ENCODE measurements at places on chromosomes 1 and 21.

DNA sequence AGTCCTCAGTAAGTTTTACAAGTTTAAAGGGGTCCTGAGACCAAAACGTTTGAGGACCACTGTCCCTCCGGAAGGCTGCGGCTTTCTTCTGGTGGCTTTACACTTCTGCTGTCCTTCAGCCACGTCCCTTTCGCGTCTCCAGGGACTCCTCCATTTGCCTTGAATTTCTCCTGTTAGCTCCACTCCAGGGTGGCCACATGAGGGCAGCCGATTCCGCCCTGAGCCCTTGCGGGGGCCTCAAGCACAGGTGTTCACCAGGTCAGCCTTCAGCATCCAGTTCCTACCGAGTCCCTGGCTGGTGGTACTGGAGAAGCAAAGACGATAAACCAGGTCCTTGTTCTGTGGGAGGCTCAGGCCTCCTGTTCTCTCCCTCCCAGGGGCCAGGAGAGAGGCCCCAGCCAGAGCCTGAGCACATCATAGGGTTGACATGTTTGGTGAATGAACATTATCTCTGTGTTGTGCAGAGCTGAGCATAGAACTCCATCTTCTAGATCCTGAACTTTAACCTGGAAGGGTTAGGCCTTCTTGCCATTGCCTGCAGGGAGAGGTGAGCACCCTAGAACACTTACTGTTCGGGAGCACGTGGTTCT is 27.4 kb upstream of the COQ8A start:
- no peak for DNase-seq

DNA sequence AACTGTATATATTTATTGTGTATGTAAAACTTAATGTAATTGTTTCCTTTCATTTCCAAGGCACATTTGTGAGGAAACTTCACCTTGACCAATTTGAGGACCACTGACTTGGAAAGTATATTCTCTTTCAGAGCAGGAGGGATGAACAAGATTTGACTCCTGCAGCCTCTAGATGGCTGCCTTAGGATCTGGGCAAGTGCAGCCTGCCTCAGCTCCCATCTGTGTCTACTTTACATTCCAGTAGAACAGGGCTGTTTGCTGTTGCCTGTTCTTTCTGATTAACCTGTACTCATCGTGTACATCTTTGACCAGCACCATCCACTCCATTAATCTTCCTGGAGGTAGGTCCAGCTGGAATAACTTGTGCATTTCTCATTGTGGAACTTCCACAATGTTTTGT is 312.8 kb downstream of the HLX start:
- DNase-seq = no peak

GRCh38 chr21:31564439-31564838 is 95.1 kb upstream of the SOD1 start:
- DNase-seq = no peak

DNA sequence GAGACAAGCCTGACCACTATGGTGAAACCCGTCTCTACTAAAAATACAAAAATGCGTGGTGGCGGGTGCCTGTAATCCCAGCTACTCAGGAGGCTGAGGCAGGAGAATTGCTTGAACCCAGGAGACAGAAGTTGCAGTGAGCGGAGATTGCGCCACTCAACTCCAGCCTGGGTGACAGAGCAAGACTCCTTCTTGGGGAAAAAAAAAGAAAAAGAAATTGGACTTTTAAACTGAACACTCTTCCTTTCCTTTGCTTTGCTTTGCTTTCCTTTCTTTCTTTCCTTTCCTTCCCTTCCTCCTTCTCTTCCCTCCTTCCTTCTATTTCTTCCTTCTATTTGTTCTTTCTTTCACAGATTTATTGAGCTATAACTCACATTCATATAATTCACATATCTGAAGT is 43.3 kb upstream of the PUM1 start:
- DNase-seq = no peak

DNA sequence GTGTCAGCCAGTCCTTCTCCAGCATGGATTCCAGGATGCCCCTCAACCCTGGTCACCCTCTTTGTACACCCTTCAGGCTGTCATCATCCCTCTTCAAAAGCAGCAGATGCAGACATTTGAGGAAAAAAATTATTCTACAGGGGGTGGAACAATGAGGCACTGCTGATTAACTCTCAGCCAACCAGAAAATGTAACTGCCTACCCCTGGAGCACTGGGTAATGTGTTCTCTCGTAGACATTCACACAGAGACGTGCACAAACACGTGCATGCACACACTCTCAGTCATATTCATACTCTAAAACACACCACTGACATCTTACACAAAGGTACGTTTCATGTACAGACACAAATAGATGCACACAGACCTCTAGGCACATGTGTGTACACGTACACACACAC is 175.4 kb downstream of the TRABD2B start:
- no peak for DNase-seq

DNA sequence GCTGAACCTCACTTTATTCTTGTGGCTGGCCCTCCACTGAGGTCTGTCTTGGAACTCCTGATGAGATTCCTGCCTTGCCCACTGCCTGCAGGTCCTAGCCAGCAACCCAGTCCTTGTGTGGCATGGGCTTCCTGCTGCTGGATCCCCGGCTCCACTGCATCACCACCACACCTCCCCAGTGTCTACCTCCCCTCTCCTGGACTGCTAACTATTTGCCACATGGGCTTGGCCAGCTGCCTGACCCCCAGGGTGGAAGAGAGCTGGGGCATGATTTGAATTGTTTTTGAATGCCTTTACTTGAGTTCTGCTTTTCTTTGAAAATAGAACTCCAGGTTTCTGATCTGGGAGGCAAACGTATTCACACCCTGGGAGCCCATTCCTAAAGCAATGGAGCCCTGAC is 41.2 kb downstream of the SPAG17 start:
- no peak for DNase-seq

DNA sequence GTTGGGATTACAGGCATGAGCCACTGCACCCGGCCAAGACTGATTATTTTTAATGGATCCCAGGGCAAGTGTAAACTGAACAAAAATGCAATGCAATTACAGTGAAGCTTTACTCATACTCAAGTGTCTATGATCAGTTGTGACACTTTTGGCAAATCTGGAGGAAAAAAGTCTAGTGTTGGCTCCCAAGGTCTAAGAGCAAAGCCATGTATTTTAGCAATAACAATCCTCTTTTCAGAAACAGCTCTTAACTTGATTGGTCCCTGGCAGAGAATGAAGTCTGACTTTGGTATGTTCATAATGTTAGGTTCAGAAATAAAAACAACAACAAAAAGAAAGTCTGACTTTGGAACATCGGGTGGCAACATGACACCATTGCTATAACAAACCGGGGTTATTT is 40.2 kb upstream of the C1orf53 start:
- no peak for DNase-seq

DNA sequence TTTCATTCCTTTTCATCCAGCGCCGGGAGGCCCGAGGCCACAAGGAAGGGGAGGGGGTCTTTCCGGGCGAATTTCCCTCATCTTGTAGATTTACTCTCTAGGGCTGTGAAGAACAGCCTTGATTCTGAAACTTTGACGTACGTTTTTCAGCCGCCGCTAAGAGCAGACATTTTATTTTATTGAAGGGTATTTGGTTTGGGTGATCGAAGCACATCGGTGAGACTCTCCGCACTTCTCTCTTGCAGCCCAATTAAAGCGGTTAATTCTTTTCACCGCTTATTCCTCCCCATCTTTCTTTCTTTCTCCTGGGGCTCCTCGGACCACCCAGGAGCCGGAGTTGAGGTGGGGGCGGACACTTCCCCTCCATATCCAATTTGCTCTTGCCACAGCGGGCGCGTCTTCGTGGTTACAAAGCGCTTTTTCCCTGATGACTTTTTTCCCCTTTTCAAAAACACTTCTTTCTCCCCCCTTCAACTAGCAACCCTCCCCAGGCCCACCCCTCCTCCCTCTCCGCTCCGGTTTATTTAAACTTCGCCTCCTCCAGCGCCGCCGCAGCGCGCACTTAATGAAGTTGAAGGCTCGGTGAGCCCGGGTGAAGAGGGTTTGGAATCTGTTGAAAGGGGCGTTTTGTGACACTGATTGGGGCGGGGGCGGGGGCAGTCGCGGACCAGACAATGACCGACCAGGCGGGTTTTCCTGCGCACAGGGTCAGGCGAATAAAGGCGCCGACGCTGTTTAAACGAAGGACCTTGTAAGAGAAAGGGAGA is 5.9 kb downstream of the FOXD2 start:
- DNase-seq = no peak

DNA sequence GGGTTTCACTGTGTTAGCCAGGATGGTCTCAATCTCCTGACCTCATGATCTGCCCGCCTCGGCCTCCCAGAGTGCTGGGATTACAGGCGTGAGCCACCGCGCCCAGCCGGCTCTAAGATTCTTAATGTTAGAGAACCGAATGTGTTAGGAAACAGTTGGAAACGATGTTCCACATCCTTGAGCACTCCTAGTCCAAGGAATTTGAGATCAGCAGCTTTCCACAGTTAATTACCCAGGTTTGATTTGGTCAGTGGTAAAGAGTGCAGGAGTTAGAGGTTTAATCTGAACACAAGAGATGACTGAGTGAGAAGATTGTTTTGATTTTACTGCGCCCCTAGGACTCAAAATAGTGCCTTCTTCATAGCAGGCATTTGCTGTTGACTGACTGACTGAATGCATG is 75.9 kb upstream of the BMP8A start:
- no peak for DNase-seq

DNA sequence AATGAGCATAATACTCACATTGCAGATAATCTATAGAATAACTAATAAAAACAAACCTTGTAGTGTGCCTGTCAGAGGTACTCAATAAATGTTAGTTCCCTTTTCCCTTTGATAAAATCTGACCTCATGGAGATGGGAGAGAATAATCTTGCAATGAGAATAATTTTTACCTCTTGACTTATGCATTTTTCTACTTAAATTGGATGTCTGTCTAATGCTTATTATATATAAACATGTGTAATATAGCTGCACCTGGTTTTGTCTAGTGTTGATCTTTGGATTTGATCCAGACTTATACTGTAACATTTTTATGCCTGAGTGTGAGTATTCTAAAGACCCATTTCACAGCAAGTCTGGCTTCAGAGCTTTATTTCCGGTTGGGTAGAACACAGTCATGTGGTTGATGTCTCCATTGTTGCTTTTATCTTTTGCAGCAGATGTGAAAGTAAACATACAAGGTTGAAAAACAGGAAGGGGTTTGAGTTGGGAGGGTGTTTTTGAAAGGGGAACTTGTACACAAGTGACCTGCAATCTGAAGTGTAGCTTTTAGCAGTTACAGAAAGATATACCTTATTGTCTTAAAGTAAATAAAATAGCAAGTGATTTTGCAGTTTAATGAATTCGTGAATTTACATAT is 12.4 kb downstream of the EPB41 start:
- DNase-seq = peak; percentile 49

DNA sequence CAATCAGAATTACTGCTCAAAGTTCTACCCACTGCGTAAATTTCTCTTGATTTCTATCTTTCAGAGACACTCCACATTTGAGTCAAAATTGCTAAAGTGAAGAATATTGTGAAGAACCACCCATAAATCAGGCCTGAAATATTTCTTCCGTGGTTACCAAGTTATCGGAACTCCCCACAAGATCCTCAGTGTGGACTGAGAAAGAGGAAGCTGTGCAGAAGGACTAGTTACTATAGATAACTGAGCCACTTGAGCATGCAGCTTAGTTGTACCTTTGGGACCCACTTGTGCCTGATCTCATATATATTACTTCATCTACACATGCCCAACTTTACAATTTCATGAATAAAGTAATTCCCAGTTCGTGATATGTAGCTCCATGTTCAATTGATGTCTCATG is 18.4 kb downstream of the RWDD3 start:
- DNase-seq = no peak

DNA sequence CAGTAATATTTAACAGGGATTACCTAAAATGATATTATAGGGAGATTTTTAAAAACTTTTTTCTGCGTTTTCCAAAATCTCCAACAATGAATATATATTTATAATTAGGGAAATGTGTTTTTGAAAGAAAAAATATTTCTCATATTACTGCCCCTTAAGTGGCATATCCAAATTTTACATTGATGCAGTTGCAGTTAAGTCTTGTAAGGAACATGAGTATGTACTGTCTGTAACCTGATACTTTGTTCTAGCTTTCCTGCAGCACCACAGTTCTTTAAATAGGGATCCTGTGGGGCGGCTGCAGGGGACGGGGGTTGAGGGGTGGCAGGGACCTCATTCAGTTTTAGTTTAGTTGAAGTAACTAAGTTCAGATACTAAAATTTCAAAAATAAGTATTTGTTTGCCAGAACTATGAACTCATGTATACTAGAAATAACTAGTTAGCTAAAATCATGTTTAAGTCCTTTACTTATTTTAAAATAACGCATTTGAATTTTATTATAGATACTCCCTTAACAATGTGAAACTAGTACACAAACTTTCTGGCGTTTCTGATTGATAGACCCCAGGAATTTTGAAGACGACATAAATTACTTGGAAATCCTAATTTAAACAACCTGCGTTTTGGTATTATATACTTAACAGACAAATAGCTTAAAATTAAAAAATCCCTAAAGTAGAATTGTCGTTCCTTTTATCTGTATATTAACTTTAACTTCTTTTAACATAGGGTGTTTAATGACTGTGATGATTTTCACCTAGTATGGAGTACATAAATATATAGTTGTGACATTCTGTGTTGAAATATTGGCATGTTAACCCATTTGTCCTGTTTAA is 639 bp upstream of the DNAJB4 start:
- DNase-seq = peak; percentile 49

DNA sequence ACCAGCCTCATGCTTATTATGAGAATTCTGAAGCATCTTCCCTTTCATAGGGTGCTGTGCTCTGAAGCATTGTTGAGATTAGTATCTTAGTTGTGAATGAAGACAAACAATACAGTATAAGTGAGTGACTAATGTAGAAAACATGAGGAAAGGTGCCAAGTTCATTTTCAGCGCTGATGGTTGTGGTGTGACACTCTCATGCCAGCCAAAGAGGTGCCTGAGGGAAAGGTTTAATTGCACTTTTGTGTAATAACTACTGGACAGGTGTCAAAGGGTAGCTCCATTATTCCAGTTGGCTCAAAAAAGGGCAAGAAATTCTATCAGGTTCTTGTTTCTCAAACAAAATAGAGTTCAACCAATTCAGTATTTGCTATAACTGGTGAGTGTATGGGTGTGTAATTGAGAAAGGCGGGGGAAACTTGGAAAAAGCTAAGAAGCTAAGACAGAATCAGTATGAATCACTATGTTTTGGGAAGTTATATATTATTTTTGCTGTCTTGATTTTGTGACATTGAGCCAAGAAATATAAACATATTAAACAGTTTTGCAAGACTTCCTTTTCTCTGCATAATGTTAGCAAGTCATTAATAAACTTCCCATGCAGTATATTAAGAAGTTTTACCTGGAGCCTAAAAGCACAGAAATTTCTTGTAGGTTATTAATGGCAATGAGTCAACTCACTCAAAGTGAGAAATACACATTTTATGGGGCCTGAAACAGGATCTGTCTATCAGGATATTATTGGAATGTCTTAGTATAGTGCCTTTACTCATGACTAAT is 31.8 kb downstream of the KCNK2 start:
- DNase-seq = no peak

- DNase-seq = peak; percentile 62
Observed at GRCh38 chr1:224106568-224107281, 7.2 kb upstream of the FBXO28 start.

Measured in NCI-H2081 (cell line).